NCI-H146 (cell line): ENCODE measurements at places on chromosomes 5 and 9.

GRCh38 chr9:16832101-16832500, 38.4 kb downstream of the BNC2 start:
- no peak for DNase-seq

GRCh38 chr9:106800701-106801270, 62.2 kb upstream of the ZNF462 start:
- no peak for DNase-seq

DNA sequence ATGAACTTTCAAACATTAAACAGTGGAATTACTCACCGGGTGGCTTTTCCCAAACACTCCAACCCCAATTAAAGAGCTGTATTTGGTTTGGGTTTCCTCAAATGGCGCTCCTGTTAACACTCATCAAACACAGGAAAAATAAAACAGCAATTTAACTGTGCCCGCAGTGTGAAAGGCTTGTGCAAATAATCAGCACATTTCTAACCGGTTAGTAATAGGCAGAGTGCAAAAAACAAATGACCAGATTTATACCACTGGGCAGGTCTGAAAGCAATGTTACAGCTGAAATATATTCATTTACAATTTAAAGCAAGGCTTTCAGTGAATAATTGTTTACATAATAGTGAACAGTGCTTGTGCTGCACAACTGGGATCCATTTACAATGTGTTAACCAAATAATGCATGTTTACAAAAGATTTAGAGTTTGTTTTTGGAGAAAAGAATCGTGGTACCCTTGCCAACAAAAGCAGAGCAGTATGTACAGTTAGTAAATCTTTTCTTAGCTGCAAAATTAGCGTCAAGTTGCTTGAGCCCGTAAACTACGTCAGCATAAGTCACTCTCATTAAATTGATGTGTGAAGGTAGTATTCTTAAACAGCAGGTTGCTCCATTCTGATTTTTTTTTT, 662.9 kb upstream of the ZNF608 start:
- DNase-seq: peak; percentile 78

DNA sequence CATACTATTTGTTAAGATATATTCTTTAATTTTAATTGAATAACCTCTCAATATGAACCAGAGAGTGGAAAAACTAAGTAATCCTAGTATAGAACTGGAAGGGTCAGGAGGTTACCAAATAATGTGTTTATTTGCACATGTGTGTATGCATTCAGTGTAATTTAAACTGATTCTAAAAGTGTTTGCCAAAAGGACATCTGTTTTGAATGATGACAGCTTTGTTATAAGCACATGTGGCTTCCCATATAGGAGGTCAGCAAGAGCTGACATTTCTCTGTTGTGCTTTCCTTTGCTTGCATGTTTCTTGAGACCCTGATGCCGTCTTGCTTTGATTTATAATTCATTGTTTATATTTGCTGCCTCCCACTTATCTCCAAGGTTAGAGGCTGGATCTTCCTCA, 383.4 kb downstream of the BRINP1 start:
- no peak for DNase-seq

GRCh38 chr5:160769301-160769700, 82.7 kb downstream of the ATP10B start:
- peak; percentile 89 for DNase-seq

DNA sequence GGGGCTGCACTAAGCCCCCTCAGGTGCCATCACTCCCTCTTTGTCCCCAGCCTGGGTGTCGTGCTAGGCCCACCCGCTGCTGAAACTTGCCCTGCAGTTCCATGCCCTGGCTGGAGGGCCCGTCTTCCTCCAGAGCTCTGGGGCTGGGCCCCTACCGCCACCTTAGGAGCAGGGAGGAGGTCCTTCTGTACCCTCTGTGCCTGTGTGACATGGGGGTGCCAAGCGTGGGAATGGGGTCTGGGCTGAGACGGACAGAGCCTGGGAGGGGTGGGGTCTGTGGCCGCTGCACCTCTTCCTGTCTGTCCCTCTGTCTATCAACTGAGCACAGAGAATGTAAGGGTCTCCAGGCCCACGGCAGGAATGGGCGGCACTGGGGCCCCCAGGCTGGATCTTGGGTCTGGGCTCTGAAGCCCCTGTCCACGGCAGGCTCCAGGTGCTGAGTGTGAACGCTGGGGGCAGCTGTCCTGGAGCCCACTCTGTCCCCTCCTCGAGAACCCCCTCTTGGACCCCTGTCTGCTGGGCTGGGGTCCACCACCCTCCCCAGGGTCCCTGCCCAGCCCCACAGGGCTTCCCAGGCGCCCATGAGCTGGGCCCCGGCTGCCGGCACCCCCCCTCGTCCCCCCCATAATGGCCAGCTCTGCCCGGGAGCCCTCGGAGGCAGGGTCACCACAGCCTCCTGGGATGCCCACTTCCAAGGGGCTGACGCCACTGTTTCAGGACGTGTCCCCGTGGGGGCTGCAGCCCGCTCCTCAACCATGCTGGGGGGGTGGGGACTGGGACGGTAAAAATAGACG, 15.8 kb upstream of the NRARP start:
- no peak for DNase-seq

- no peak for DNase-seq
These were observed 17.7 kb downstream of the ANGPTL2 start for GRCh38 chr9:127104581-127105311.

- no peak for DNase-seq
These were observed 46.7 kb downstream of the MEF2C start for GRCh38 chr5:88836195-88836838.

DNA sequence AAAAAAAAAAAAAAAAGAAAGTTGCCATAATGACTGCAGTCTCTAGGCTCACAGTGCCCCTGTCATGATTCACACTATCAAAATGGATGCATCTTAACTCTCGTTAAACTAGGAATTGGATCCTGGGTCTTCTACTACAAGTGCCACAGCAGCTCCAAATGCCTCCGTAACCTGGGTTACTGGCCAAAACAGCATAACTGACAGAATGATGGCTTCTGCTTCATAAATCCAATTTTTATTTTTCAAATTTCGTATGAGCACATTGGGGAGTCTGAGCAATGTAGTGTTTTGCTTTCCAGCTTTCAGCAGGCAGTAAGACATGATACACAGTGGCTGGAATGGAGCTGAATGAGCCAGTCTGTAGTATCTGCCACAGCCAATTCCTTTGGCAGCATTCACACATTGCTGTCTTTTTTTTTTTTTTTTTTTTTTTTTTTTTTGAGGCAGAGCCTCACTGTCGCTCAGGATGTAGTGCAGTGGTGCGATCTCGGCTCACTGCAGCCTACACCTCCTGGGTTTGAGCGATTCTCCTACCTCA, 36.0 kb upstream of the NPM1 start:
- DNase-seq: no peak

GRCh38 chr9:109816490-109816889, 36.5 kb downstream of the PALM2AKAP2 start:
- no peak for DNase-seq

GRCh38 chr5:59209758-59210359, 627.0 kb downstream of the RAB3C start:
- no peak for DNase-seq

DNA sequence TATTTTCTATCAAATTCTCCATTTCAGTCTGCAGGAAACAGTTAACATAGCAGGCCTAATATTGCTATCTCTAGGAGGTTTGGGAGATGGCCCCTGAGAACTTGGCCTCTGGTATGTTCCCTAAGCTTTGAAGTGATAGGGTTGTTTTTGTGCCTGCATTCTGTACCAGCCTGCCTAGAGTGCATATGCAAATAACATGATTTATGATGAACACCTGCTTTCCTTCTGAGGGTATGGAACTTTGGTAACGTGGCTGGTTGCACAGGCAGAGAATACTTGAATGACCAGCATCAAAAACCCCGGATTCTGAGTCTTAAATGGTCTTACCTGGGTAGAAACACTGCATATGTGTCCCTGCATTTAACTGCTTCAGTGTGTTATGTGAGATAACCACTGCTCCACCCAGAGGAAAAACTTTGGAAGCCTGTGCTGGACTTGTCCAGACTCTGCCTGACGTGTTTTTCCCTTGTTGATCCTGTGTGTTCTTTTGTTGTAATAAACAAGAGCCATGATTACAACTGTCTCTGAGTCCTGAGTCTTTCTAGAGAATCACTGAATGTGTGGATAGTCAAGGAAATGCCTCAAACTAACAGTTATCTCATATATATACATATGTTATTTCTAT, 111.3 kb upstream of the ABCA1 start:
- DNase-seq: no peak

- DNase-seq: no peak
These were observed 111.3 kb downstream of the RXRA start for GRCh38 chr9:134437403-134438194.

GRCh38 chr9:133023117-133023890, 7.5 kb upstream of the GTF3C5 start:
- peak; percentile 29 for DNase-seq

GRCh38 chr9:3479514-3480352, 46.1 kb downstream of the RFX3 start:
- no peak for DNase-seq

DNA sequence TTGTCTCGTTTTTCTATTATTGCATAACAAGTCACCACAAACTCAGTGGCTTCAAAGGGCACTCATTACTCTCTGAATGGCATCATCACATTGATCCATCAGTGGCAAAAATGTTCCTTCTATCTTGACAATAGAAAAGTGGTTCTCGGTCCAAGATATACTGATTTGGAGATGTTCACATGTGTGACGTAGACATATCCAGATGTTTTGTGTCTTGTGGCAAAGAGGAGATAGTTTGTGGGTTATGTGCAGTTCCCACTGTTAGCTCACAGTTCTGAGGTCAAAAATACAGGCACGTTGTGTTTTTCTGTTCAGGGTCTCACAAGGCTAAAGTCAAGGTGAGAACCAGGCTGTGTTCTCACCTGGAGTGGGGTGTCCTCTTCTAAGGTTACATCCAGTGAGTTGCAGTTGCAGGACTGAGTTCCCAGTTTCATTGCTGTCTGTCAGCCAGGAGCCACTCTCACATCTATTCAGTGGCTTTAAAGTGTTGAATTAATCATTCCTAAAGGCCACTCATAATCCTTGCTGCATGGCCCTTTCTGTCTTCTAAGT, 55.3 kb downstream of the GAS1 start:
- no peak for DNase-seq

DNA sequence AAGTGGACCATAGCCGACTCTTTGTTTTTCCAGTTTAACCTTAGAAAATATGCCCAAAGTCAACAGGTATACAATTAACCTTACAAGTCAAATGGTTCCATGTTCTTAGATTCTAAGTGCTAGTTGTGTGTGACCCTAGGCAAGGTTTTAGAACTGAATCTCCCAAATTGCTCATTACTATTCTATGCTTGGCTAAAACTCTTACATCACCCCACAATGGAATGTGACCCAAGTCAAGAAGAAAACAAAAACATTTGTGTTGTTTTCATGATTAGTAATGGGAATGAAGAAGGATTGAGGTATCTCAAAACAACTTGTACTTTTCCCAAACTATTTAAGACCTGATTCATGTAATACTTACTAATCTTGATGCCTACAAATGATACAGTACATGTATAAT, 159.2 kb downstream of the ARRDC3 start:
- DNase-seq: no peak

GRCh38 chr9:25412646-25413045, 265.6 kb downstream of the TUSC1 start:
- no peak for DNase-seq

DNA sequence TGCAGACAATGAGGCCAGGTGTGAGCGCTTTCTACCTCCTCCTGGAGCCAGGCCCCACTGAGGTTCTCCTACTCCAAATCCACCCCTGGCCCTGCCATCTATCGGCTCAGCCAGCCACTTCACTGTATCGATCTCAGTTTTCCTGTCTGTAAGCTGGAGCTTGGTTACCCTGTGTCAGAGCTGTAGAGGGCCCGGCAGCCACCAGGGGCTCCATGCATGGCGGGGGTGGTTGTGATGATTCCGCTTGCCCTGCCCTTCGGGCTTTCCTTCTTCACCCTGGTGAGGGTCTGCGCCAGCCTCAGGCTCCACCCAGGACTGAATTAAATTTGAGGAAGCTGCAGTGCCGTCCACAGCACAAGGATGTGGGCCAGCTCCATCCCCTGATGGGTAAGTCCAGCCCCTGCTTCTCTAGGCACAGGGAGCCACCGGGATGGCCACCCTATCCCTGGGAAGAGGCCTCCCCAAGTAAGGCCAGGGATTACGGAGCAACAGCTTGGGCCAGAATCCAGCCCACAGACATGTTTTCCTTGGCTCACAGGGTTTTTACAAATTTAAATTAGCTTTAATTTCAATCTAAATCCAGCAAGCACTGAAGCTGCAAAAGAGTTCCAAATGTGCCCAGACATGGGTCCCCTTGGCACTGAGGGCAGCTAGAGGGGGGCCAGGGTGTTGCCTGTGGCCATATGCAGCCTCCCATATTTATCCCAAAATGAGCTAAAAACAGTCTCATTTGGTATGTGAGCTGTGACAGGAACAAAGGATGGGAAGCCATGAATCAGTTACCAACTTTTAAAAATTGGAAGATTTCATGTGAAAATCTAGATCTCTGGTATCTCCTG, 89.1 kb upstream of the FBXW11 start:
- DNase-seq: no peak

DNA sequence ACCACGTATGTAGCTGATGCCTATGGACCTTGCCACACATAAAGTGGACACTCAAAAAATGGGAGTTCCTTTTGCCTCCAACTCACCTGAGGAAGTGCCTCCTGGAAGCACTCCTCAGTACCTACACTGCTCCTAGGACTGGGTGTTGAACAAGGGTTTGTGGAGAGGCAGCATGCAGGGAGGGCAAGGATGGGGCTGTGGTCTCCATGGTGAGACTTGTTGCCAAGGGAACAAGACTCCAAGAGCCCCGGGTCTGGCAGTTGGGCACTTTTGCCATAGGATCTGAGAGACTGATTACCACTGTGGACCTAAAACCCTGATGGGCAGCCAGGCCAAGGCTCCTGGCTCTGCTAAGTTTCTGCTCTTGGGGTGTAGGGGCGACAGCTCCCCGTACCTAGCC, 6.9 kb upstream of the NR5A1 start:
- no peak for DNase-seq

DNA sequence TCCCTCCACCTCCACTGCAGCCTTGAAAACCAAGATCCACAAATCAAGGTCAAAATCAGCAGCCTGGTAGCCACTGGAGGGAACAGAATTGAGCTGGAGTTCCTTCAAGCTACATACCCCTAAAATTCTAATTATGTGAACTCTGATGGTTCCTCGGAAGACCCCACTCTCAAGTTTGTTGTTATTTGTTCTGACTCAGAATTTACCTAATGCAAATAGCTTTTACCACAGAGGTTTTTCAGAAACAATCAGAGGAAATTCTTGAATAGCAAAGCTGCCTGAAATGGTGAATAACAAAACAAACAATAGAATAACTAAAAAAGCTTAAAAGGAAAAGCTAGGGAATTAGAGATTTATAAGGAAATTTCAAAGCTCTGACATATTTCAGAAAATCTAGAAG, 220.0 kb downstream of the CDH18 start:
- no peak for DNase-seq

DNA sequence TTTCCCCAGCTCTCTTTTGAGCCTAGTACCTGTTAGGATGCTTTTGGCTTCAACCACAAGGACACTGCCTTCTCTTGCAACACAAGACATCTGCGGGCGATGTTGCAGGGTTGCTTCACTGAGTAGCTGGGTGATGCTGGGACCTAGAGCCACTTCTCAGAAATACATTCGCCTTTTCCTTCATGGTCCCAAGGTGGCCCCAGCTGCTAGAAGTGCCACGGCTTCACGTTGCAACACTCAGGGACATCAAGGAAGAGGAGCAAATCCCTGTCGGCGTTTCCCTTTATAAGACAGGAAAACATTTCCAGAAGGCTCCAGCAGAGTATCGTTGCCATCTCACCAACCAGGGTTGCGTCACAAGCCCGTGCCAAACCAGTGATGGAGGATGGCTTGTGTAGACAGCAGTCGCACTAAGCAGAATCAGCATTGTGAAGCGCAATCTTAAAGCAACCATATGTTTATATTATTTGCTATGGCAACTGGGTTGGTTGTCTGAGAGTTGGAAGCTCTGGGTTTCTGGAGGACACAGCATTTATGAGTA, 62.7 kb downstream of the ANKRD33B start:
- no peak for DNase-seq
